Hepatocyte (in vitro differentiated cells): ENCODE measurements at places on chromosomes 11 and 22.

DNA sequence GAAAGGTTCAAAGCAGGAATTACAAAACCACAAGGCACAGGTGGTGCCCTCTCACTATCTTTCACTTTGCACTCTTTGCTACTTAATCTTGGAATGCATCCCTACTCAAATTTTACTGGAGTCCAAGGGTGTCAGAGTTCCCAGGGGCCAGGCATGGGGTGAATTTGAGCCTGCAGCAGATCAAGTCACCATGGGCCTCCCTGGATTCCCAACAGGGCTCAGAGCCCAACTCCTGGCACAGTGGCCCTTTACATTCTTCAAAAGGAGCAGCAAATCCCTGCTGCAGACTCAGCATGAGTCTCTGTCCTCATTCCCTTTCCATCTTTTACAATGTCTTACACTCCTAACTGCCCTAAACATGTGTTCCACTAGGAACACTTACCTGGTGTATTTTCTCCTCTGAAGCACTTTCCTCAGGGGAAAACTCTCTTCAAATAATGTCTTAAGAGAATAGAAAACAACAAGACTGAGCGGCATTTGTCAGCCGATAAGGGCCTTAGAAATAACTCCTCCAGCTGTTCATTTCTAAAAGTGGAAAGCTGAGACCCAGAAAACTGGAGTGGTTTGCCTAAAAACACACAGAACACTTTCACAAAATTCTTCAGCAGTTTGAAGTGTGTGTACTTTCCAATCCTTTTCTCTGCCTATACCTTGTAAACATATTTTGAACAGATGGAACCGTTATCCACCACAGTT lies 596.0 kb downstream of the INSC start:
- no peak for DNase-seq

- DNase-seq = no peak
Measured at GRCh38 chr11:64384981-64385944, 26.3 kb downstream of the RPS6KA4 start.

GRCh38 chr22:22865311-22866072 lies 22.1 kb upstream of the IGLL5 start:
- no peak for DNase-seq

DNA sequence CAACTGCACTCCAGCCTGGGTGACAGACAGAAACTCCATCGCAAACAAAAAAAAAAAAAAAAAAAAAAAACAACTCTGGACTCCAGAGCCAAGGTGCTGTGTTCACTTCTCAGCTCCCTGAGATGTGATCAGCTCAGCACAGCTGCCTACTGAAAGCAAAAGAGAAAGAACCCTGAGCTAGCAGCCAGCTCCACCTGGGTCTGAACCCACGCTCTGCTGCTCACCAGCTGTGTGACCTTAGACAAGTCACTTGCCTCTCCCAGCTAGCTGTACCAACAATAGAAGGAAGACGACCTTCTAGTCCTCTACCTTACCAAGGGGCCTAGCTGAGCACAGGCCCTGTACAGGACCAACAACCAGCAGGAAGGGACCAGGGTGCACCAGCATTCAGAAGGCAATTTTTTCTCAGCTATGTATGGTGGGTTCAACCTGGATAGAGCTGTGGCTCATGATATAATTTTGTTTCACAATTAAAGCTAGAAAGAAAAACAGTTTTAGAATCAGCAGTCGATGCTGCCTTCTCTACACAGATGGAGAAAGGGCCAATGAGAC lies 3.8 kb downstream of the DGCR2 start:
- DNase-seq = no peak

GRCh38 chr11:14029971-14030920 lies 67.7 kb downstream of the SPON1 start:
- peak; percentile 69 for DNase-seq

DNA sequence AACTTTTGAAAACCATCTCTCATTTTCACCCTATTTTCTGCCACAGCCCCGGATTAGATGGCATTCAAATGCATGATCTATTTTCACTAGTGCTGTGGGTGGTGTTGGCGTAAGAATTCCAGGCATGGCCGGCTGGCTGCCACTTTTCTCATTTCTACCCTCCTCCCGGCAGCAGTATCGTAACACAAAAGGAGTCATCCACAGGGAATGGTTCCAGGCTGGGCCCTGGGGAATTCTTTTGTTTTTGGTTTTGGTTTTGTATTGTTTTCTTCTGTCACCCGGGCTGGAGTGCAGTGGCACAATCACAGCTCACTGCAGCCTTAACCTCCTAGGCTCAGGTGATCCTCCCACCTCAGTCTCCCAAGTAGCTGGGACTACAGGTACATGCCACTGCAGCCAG lies 13.8 kb downstream of the JAML start:
- DNase-seq = no peak

- DNase-seq = no peak
Measured at GRCh38 chr11:18669219-18669596, 29.4 kb upstream of the TMEM86A start.

DNA sequence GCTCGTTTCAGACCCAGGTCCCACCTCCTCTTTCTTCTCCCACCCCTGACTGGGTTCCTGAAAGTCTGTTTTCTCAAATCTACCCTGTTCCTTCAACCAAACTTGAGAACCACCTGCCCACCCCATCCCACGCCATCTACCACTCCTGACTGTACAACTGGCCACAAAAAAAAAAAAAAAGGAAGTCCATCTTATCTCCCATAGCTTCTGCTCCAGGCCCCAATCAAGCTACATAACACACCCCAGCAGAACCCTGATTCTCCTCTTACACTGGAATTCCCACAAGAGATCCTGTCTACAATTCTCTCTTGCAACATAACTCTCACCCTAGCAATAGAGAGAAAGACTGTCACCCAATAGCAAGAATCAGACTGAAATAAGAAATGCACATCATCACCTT lies 39.2 kb upstream of the CHST1 start:
- no peak for DNase-seq

DNA sequence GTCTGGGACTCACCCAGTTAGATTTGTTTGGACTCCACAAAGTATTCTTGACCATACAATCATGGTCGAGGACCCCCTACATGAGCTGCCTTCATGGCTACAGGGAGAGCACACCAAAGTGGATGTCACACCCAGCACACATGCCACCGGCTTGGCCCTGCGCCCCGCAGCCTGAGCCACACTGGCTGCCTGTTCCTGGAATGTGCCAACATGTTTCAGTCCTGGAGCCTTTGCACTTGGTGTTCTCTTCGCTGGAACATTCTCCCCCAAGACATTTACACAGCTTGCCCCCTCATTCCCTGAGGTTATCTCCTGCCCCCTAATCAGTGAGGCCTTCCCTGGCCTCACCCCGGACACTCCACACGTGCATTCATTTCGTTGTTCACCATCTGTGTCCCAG lies 46.0 kb downstream of the PPARA start:
- DNase-seq = no peak

DNA sequence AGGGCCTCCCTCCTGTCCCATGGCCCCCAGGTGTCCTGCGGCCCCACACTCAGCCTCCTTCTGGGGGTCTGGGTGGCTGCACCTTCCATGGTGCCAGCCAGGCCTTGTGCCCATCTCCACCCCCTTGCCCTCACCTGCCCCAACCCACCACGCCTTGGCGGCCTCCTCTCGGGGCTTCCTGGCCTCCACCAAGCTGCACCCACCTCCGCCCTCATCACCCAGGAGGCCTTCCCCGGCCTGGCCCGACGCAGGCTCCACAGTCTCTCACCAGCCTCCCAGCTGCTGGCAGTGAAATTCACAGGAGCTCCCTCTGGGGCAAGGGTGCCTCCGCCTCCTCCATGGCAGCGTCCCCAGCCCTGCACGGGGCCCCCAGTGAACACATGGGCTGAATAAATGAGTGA lies 35.9 kb upstream of the WNT7B start:
- no peak for DNase-seq

GRCh38 chr11:19892387-19892786 lies 179.8 kb downstream of the NAV2 start:
- no peak for DNase-seq

- DNase-seq = peak; percentile 41
Measured at GRCh38 chr11:110199184-110199981, 97.0 kb downstream of the RDX start.

GRCh38 chr11:89490981-89491690 lies at the start of gene NOX4:
Gene NOX4 (minus strand): TSS chr11:89491375. CDS start chr11:89491246, 129 bp downstream.
- peak; percentile 77 for DNase-seq

DNA sequence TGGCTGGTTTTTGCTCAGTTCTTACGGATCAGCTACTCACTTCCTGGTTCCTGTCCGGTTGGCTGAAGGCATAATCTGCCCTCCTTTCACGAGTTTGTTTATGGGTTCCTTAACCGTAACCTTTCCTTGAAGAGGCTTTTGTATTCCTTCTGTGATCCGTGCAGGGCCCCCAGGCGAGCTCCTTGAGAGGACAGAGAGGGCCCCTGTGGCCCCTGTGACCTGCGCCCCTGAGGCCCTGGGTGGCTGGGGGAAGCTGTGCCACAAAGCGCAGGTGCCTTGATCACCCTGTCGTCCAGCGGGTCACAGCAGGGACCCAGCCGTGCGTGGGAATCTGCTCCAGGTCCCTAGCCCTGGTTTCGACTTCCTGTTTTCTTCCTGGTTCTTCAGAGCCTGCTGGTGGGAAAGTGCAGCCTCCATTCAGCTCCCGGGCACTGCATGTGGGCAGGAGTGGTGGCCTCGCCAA lies 27.8 kb upstream of the FADD start:
- DNase-seq = no peak

- DNase-seq = no peak
Measured at GRCh38 chr11:72635309-72635915, 38.8 kb downstream of the PDE2A start.

GRCh38 chr11:16226245-16226644 lies 130.1 kb downstream of the SOX6 start:
- peak; percentile 81 for DNase-seq

DNA sequence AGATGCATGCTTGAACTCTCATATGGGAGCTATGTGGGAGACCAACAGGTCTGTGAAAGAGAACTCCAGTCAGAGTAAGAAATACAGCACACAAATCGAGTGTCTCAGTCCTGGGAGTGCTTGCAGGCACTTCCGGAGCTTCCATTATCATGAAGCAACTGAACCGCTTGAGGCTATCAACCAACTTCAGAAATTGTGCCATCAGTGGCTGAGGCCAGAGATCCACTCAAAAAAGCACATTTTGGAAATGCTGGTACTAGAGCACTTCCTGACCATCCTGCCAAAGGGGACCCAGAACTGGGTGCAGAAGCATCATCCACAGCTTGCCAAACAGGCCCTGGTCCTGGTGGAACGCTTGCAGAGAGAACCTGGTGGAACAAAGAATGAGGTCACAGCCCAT lies 33.4 kb downstream of the GAB2 start:
- no peak for DNase-seq

DNA sequence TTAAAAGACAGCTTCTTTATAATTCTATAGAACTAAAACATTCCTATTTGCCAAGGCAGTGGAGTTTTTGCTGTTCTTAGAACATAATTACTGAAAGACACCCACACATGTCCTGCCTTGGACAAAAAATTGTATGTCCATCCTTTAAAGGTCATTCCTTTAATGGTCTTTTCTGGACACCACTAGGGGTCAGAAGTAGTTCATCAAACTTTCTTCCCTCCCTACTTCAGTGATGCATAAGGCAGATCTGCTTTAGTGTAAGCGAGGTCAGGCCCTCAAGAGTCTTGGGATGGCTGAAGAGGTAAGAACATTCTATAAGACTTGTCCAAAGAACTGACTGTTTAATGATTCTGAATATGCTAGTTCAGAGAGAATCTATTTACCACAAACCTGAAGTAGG lies 4.3 kb upstream of the OR51V1 start:
- peak; percentile 54 for DNase-seq

DNA sequence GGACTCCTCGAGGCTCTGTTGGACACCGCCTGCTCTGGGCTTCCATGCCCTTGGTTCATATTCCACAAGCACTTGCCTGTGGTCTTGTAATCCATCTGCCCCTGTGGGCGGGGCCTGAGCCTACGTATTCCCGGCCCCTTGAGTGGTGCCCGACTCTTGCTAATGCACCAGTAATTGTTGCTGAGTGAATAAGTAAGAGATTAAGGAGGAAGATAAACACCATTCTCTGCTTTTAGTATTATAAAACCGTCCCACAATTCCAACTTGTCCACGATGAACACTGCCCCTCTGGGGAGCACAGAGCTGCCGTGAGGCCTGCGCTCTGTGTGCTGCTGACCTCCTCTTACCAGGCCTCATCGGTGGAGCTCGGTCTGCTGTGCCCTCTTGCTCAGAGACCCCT lies 50.3 kb downstream of the MICAL2 start:
- DNase-seq = peak; percentile 53

DNA sequence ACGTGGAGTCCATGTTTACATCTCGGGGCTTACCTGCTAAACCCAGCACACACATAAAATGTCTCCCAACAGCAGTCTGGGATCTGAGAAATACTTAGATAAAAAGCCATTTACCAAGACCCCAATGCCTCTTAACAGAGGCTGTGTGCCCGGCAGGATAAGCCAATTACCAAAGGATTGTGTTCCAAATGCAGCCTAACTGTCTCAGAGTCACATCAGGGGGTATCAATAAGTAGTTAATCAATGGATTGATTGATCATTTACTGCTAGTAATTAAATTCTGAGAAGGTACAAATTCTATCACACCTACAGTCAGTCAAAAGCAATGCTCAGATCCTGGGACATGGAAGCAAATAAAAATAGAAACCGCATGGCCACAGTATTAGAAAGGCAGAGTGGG lies 125.6 kb downstream of the DSCAML1 start:
- DNase-seq = no peak

DNA sequence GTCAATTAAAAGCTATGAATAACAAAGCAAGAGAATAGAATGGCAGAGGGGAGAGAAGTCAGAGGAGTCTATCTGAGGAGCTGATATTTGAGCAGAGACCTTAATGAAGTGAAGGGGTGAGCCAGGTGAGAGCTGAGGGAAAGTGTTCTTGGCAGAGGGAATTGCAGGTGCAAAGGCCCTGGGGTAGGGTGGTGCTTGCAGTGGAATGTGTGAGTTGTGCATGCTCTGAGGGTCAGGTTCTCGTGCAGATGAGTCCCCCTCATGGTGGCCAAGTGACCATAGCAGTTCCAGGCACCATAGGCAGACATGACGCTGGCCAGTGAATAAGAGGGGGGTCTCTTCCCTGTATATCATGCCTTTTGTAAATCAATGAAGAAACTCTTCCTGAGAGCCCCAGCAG lies 58.9 kb upstream of the ALX4 start:
- no peak for DNase-seq

DNA sequence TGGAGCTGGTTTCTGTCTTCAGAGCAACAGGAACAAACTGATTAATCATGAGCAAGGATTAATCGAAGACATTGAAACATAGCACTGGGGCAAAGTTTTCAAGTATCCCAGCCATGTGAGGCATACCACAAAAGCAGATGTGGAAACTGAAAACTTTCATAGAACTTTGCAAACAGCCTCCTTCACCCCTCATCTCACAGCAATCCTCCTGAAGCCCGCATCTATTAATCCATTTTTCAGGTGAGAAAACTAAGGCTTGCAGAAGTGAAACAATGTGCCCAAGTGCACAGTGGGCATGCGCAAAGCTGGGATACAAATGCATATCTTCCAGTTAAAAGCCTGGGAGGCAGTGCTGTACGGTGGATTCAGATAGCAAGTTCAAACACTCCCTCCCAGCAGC lies 58.6 kb upstream of the HMGXB4 start:
- DNase-seq = no peak
